ENCODE measurements at places on chromosomes 4 and X. TPM values are rescaled to one million over a fixed set of nuclear protein-coding genes. Genes with fewer than 3 reads are reported as not detected.

DNA sequence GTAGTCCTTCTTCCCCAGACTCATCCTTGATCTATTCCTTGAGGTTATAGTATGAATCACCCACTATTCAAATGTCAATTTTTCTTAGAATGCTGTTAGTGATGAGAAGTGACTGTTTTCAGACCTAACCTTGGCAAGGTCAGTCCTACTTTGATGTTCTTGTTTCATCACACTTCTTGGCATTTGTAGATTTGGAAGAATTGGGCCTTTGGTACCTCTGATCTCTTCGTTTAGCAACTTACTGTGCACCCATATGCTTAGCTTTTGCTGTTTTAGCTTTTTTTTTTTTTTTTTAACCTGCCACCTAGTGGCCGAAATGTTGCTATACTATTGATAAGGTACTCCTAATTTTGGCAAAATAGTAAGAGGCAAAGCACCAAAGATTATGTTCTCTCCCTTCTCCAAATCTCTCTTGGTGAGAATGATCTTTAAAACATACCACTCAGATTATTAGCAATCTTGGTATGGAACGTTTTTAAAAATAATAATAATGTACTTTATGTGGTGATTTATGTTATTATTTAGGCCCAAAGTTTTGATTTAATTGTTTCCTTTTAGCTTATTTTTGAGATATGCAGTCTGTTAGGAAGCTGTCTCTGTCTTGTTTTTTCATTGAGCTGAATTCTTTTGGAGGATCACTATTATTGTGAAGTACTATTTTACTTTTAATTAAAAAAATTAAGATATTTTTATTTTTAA, 16.6 kb downstream of the DCK start:
- peak; percentile 81 for ATAC-seq

- ATAC-seq = no peak
These were observed 64.1 kb downstream of the WWC2 start for GRCh38 chr4:183163135-183163534.

DNA sequence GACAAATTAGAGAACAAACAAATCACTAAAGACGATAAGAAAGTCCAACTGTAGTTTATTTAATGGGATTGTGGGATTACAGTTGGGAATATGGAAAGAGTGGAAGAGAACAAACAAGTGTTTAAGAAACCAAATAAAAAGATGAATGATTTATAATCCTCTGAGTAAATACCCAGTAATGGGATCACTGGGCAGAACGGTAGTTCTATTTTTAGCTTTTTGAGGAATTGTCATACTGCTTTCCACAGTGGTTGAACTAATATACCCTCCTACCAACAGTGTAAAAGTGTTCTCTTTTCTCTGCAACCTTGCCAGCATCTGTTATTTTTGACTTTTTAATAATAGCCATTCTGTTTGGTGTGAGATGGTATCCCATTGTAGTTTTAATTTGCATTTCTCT, 15.0 kb downstream of the C4orf51 start:
- no peak for ATAC-seq

DNA sequence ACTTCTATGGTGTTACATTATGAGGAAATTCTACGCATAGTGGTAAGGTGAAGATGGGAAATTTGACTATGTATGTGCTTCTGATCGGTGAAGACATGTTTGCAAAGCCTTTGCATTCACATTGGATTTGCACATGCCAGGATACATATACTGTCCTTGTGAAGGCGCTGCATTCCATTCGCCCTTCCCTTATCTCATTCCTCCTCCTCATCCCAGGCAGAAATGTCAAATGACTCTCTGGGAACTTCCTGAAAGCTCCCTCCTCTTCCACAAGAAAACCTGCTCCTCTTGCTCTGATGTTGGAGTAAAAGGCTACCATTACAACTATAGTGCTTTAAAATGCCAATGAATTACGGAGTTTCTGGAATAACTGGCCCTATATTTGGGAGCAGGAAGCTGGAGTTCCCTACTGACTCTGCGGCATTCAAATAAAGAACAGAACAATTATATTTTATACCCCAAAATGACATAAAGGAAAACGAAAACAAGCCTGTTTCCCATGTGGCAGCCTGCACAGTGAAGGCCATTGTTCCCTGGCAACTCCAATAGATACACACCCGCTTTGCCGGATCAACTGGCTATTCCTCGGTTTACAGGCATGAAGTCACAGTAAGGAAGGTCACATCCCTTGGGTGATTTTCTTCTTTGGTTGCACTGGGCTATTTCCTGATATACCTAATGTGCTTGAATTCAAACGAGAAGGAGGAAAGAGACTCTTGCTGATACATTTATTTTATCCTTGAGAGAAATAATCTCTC, 84.5 kb downstream of the AREG start:
- ATAC-seq = no peak

DNA sequence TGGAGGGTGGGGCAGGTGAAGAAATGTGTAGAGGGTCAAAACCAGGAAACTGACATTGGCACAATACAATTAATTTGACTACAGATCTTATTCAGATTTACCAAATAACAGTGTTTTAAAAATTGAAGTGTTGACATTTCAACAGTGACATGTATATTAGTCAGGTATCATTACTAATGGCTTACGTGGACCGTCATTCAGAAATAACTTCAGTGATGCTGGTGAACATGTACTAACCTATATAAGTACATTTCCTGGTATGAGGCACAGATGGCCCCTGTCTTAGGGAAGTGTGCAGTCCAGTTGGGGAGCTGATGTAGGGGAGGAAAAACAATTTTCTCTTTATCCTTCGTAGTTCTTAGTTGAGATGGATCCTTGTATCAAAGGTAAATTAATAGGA, 22.3 kb upstream of the MAOA start:
- ATAC-seq = no peak

- no peak for ATAC-seq
These were observed 7.6 kb downstream of the ZIC3 start for GRCh38 chrX:137573324-137574101.

DNA sequence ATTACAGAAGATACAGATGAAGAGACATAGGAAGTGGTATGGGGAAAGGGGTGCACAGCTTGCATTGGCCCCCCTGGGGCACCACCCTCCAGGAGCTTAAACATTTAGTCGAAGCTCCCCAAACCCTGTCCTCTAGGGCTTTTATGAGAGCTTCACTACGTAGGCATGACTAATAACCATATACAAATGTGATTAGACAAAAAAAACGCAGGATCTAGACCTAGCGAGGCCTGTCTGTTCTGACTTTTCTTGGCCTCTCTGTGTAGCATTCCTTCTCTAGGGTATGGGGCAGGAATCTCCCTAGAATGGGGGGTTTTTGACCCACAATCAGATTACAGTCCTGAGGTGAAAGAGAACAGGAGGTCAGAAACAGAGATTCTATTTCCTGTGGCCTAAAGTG, 293.7 kb upstream of the GALNTL6 start:
- no peak for ATAC-seq

DNA sequence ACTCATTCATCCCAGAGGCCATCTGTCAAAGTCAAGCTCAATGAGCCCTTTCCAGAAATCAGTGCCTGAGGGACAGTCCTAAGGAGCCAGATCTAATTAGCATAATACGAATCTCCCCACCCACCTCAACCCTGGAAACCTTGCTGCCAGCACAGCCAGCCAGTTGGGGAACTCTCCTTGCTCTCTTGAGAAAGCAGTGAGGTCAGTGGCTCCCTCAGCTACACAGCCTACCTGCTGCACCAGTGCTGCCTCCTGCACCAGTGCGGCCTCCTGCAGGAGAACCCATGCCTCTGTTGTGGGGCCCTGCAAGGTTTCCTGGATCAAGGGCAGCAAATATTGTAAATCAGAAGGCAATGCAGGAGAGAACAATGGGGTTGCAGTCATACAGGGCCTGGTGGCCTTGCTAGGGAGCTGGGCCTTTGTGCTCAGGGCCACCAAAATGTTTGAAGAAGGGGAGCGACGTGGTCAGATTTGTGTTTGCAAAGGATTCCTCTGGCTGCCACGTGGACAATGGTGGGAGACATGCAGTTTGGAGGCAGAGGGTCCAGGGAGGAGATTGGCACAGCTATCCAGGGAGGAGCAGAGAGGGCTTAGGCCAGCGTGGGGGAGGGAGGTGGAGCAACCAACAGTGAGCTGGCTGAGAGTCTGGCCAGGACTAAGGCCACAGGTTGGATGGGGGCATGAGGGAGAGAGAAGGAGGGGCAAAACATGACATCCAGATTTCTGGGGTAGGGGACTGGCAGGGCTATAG, 124.3 kb upstream of the MAMLD1 start:
- no peak for ATAC-seq

GRCh38 chr4:136909626-136910025, 622.7 kb downstream of the PCDH18 start:
- no peak for ATAC-seq

DNA sequence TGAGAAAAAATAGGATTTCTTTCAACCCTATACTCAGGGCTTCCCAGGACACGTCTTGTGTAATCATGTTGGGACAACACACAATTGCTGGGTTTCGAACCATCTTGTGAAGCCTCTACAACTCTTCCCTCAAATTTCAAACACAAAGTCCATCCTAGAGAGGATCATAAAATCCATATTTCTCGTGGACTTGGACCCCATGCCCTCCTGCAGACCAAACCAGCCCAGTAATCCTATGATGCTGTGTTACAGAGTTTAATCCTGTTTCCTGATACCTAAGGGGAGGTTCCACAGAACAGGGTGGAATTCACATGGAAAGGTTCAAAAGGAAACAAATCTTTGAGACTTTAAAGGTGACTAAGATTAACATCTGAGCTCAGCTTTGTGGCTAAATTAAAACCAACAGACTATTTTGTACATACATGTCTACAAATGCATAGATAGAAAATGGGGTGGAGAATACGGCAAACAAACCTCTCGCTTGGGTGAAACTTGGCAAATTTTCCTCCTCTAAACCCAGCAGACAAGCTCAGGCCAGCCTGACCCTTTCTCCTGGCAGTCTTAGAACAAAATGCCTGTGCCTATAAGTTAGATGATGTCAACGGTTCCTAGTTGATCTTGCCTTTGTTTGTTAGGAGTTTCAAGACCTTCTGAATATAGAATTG, 38.1 kb downstream of the EGFL6 start:
- ATAC-seq = no peak

- peak; percentile 94 for ATAC-seq
These were observed 82.7 kb downstream of the RAPGEF2 start for GRCh38 chr4:159185591-159186023.

- peak; percentile 32 for ATAC-seq
These were observed 496.9 kb upstream of the DIPK2B start for GRCh38 chrX:45697591-45697990.

DNA sequence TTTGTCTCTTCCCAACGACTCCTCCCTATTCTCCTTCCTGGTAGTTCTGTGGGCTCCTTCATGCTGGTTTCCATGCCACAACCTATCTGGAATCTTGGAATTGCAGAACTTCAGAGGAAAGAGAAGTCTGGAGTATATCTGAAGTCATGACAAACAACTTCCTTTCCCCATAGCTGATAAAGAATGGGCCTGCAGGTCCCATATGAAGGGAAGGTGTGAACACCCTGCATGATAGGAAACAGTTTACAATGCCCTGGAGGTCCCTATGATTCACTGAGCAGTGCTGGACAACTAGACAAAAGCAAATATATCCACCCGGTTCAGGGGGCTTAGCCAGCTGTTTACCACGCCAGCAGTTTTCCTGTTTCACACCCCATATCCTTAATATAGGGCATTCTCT, 19.4 kb downstream of the FAM9C start:
- no peak for ATAC-seq

GRCh38 chr4:147017081-147017480, 71.4 kb upstream of the TTC29 start:
- no peak for ATAC-seq

- no peak for ATAC-seq
These were observed 289.7 kb downstream of the STK32B start for GRCh38 chr4:5340991-5341451.

GRCh38 chr4:126306152-126306869, 991.6 kb downstream of the FAT4 start:
- ATAC-seq = no peak

DNA sequence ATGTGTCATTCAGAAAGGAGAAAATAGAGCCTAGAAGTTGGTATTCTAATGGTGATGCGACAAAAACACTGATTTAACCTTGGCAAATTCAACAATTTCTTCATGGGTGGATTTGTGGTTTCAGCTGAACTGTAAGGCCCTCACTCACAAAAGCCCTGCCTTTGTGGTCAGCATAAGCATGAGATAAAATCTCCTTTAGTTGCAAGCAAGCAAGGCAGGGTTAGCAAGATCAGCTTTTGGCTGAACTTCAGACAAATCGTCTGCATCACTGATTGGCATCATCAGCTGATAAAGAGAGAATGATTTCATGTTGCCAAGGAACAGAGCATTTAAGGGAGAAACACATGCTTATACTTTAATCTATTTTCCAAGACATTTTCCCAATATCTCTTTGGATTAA, 2582.2 kb downstream of the PCDH7 start:
- ATAC-seq = no peak

GRCh38 chr4:104941661-104942062, 205.0 kb upstream of the TET2 start:
- peak; percentile 80 for ATAC-seq

DNA sequence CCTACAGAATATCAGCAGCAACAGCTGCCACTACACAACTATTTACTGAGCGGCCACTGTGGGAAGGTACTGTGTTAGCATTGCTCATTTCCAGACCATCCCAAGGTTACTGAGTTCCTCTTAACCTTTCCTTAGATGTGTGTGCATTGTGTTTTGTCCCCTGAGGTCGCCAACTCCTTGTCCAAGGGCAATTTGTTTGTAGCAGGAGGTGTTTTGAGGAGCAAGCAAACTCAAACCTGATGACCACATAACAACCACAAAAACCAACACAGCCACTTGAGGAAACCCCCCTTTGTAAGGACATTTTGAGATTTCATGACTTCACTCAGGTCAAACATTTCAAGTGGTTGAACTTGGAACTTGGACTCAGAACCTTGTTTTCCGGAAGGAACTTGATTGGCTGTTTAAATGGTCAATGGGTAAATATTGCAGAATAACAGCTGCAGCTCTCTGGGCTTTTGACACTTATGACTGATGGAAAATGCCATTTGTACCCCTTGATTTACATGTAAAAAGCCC, 122.3 kb downstream of the MID1IP1 start:
- ATAC-seq = no peak

PPP2R2C gene
- total RNA-seq = not detected

HOPX gene
- total RNA-seq = 53.6 TPM

IL3RA gene
- 0.52 TPM for total RNA-seq

GLUD2 gene
- total RNA-seq = 0.16 TPM

SULT1B1 gene
- 0.45 TPM for total RNA-seq

GLRA2 gene
- total RNA-seq = not detected

TCEAL3 gene
- 9.1 TPM for total RNA-seq

AADAT gene
- not detected for total RNA-seq

RBM46 gene
- total RNA-seq = not detected
